Mesendoderm (in vitro differentiated cells): ENCODE measurements at places on chromosomes 16 and 17.

GRCh38 chr16:87664792-87665191 lies 62.5 kb downstream of the JPH3 start:
- DNase-seq, result no peak
- H3K27me3 ChIP-seq, result no peaks in the 10 kb centered on the region
- no peaks in the 10 kb centered on the region for H3K4me1 ChIP-seq
- no peak overlapping the region for H3K4me3 ChIP-seq
- no peaks in the 10 kb centered on the region for H3K36me3 ChIP-seq
- no peak overlapping the region for H3K27ac ChIP-seq

- no peaks in the 10 kb centered on the region for H3K27me3 ChIP-seq
- peaks cover 11% of the 10 kb centered on the region for H3K36me3 ChIP-seq
- H3K4me1 ChIP-seq, result peaks cover 20% of the 10 kb centered on the region
- H3K27ac ChIP-seq, result peak overlapping the region; percentile 92
- peak; percentile 61 for DNase-seq
Observed at GRCh38 chr17:78359321-78359996, 418 bp downstream of the SOCS3 start.

- H3K4me1 ChIP-seq, result no peaks in the 10 kb centered on the region
- H3K36me3 ChIP-seq, result no peaks in the 10 kb centered on the region
- no peak for DNase-seq
- no peak within 1 kb of the TSS for H3K27ac ChIP-seq
- no peak within 1 kb of the TSS for H3K4me3 ChIP-seq
Observed at GRCh38 chr17:42850954-42851353, at the start of gene AOC3. AOC3 (plus strand) TSS chr17:42851199; CDS start chr17:42851344, 145 bp downstream.

- no peaks in the 10 kb centered on the region for H3K36me3 ChIP-seq
- no peak overlapping the region for H3K27ac ChIP-seq
- no peaks in the 10 kb centered on the region for H3K4me1 ChIP-seq
- no peaks in the 10 kb centered on the region for H3K27me3 ChIP-seq
Observed at GRCh38 chr17:35769895-35770486, 9.3 kb downstream of the C17orf50 start.

GRCh38 chr17:50196826-50197225 lies 4.6 kb downstream of the COL1A1 start:
- no peaks in the 10 kb centered on the region for H3K4me1 ChIP-seq
- H3K4me3 ChIP-seq, result no peak overlapping the region
- peaks cover under 1% of the 10 kb centered on the region for H3K27me3 ChIP-seq
- H3K36me3 ChIP-seq, result no peaks in the 10 kb centered on the region

GRCh38 chr16:346587-346986 lies 5.9 kb downstream of the AXIN1 start:
- no peak overlapping the region for H3K4me3 ChIP-seq
- H3K36me3 ChIP-seq, result peaks cover 14% of the 10 kb centered on the region
- no peak overlapping the region for H3K27ac ChIP-seq
- peak; percentile 45 for DNase-seq

- no peaks in the 10 kb centered on the region for H3K36me3 ChIP-seq
- H3K4me3 ChIP-seq, result no peak overlapping the region
- H3K4me1 ChIP-seq, result no peaks in the 10 kb centered on the region
- no peak overlapping the region for H3K27ac ChIP-seq
Observed at GRCh38 chr17:58136669-58137279, 11.4 kb upstream of the OR4D1 start.

- no peak overlapping the region for H3K4me3 ChIP-seq
- peaks cover 1% of the 10 kb centered on the region for H3K27me3 ChIP-seq
Observed at GRCh38 chr16:80932708-80933095, 74.0 kb downstream of the CMC2 start.

- no peak for DNase-seq
- no peak overlapping the region for H3K4me3 ChIP-seq
- H3K4me1 ChIP-seq, result no peaks in the 10 kb centered on the region
- no peaks in the 10 kb centered on the region for H3K27me3 ChIP-seq
- no peaks in the 10 kb centered on the region for H3K36me3 ChIP-seq
- H3K27ac ChIP-seq, result no peak overlapping the region
Observed at GRCh38 chr16:81496742-81497141, 52.1 kb downstream of the CMIP start.

DNA sequence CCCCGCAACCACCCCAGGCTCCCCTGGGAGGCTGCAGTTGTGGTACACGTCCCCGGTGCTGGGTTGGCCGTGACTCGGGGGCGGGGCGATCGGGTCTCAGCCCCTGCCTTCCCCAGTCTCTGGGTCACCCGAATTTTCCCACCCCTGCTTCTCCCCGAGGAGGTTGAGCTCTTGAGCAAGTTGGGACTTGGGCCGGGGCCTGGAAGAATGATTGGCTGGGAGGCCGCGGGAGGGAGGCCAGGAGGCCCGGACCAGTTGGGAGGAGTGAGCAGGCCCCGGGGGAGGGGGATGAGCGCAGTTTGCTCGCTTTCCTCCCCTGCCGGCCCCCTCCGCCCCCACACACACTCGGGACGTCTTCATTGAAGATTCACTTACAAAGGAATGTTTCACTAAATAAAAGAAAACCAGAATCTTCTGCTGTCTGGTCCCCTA lies 4.5 kb upstream of the HEXIM1 start:
- no peaks in the 10 kb centered on the region for H3K27me3 ChIP-seq
- no peaks in the 10 kb centered on the region for H3K36me3 ChIP-seq
- peaks cover 11% of the 10 kb centered on the region for H3K4me1 ChIP-seq
- peak overlapping the region; percentile 91 for H3K27ac ChIP-seq
- peak; percentile 91 for DNase-seq
